Right ventricle myocardium superior (tissue), 1 donor: ENCODE measurements at places on chromosomes 2 and 18.
A peak's percentile ranks its signal among the peaks of the same experiment; 100 is the strongest.

DNA sequence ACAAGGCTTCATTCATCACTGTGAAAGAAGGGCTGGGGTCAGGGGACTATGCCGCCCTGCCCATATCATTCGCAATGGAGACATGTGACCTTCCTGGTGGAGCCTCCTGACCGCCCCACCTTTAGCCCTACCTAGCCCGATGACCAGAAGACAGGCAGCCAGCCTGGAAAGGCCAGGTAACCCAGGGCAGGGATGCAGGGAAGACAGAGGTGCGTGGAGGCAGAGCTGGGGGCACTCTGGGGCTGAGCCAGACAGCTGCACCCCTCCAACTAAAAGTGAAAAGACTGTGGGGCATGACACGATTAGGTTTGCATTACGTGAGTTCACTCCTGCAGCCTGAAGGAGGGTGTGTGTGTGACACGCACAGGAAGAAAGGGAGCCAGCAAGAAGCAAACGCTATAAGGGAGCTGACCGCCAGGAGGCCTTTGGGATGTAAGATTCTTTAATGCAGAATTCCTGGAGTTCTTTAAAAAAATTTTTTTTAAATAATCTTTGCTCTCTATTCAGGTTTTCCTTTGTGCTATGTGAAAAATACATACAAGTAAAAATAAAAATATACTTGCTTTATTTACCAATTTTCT, 3.7 kb upstream of the HES6 start:
- no peak for DNase-seq

DNA sequence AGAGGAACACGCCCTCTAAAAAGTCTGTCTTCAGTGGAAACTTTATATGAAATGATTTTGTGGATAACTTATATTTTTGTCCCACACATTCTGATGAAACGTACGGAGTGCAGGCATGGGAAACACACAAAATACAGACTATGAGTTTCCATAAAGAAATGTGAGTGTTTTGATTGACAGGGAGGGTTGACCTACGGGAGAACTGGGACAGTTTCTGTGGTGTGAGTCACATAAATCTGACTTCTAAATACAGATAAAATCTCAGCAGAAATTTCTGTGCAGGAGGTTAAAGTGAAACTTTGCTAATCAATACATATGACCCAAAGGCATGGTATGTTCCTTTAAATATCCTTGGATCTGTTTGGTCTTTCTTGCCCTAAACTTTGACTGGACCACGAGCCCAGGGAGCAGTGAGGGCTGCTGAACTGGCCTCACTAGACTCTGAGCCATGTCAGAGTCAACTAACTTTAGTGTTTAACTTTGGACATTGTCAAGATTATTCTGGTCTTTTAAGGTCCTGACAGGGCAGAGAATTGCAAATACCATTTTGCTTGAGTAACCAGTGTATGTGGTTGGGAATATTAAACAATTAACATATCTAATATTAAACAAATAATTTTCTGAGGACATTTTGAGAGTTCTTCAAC, 206.9 kb upstream of the LYPD1 start:
- no peak for DNase-seq

DNA sequence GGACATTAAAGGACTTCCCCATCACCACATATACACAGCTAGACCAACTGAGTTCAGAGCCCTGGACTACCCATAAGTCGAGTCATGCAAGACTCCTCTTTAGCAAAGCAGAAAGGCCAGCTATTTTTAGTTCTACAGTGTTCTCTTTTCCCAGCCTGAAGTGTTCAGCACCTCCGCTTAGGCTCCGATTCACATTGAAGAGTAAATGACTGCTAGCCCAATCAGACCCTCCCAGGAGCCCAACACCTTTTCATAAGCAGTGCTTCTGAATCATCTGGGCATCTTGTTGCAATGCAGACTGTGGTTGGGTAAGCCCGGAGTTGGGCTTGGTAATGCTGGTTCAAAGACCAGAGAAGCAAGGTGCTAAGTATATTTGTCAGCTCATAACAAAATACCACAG, 138.6 kb upstream of the MSH6 start:
- DNase-seq: no peak

- DNase-seq: no peak
Observed at GRCh38 chr2:6224267-6224666, 532.1 kb downstream of the SOX11 start.

DNA sequence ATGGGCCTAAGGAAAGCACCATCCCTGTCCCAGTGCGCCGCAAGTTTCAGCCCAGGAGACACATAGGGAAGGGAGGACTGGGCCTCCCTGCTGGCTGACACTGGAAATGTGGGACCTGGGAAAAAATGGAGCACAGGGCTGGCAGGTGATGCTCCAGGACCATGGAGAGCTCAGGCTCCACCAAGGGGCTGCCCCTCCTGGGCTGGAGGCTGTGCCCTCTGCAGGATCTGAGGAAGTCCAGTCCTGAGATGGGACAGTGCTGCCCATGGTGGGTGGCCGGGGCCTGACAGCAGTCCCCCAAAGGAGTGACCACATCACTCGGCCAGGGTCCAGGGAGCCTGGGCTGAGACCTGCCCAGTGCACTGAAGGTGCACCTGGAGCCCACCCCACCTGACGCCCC, 108.6 kb upstream of the TEKT4 start:
- no peak for DNase-seq

- no peak for DNase-seq
Observed at GRCh38 chr2:194550702-194551101, 1106.3 kb upstream of the SLC39A10 start.

DNA sequence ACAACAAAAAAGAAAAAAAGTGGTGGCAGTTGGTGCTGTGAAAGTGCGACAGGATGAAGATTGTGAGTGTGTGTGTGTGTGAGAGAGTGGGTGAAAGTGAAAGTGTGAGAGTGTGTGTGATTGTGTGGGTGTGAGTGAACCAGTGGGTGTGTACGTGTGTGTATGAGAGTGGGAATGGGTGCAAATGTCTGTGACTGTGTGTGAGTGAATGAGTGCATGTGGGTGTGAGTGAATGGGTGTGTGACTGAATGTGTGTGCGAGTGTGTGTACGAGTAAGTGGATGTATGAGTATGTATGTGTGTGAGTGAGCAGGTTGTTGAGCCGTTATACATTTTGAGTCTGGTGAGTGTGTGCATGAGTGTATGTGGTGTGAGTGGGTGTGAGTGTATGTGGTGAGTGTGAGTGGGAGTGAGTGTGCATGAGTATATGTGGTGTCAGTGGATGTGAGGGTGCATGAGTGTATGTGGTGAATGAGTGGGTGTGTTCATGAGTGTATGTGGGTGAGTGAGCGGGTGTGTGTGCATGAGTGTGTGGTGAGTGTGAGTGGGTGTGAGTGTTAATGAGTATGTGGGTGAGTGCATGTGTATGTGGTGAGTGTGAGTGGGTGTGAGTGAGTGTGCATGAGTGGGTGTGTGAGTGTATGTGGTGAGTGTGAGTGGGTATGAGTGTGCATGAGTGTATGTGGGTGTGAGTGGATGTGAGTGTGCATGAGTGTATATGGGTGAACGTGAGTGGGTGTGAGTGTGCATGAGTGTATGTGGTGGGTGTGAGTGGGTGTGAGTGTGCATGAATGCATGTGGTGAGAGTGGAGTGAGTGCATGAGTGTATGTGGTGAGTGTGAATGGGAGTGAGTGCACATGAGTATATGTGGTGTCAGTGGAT, 69.3 kb upstream of the HPCAL1 start:
- peak; percentile 4 for DNase-seq

- DNase-seq: no peak
Observed at GRCh38 chr2:143378996-143379395, 249.8 kb downstream of the ARHGAP15 start.

GRCh38 chr2:127071901-127072328, 35.0 kb downstream of the BIN1 start:
- no peak for DNase-seq

GRCh38 chr2:178521304-178522150, 41.3 kb downstream of the PLEKHA3 start:
- DNase-seq: no peak

- DNase-seq: no peak
Observed at GRCh38 chr2:151063271-151063670, 198.4 kb downstream of the RBM43 start.

DNA sequence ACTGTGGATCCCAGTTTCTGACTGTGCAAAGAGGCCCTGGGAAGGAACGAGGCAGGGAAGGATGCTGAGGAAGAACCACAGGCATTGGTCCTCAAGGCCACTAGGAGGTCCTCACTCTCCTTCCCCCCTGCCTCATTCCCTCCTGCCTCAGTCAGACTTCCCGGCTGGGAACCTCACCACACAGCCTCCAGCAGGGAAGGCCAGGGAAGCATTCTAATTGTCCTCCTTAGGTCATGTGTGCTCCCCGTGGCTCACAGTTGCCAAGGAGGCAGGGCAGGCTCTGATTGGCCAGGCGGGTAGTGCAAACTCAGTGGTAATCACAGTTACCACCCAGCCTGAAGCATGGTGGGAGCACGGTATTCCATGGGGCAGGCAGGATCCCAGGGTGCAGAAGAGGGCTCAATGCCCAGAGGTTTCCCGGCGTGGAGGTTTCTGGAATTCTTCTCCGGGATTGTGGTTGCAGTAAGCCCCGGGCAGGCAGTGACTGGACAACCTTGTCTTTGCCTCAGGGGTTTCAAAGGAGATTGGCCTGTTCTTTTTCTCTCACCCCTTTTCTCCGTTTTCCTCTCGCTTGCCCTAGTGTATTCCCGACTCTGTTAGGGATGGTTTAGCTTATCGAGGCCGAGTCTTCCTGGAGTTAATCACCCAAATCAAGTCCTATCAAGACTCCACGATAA, 27.1 kb downstream of the FER1L5 start:
- no peak for DNase-seq

GRCh38 chr2:120305296-120305695, 40.6 kb upstream of the INHBB start:
- no peak for DNase-seq

DNA sequence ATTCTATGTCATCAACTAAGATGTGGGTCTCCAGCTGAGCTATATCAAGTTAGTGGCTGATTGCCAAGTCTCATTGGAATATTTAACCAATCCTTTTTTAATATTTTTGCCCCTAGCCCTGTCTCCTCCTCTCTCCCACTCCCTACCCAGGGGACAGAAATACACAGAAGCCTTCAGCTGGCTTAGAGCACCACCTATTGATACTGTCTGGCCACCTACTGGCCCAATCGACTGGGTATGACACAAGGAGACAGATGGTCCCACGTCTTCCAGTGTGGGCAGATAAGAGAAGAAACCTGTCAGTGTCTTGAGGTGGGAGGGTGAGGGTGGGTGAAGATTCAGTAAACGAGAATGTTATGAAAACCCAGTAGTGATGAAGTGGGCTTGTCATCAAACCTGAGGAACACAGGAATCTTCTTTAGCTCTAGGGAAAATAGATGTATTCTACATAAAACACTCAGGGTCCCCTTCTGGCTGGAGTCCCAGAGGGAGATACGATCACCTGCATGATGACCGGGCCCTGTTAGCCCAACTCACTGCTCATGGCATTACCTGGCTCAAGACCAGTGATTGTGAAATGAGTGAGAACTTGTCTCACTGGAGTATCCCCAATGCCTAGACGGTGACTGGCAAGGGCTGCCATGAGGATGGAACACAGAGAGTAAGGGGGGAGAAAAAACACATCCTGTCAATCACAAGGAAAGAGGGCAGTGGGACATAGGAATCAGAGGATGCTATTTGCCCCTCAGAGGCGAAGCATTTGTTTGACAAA, 26.7 kb downstream of the POLR1A start:
- DNase-seq: no peak

GRCh38 chr18:58858591-58859468, 5.8 kb upstream of the ZNF532 start:
- no peak for DNase-seq

DNA sequence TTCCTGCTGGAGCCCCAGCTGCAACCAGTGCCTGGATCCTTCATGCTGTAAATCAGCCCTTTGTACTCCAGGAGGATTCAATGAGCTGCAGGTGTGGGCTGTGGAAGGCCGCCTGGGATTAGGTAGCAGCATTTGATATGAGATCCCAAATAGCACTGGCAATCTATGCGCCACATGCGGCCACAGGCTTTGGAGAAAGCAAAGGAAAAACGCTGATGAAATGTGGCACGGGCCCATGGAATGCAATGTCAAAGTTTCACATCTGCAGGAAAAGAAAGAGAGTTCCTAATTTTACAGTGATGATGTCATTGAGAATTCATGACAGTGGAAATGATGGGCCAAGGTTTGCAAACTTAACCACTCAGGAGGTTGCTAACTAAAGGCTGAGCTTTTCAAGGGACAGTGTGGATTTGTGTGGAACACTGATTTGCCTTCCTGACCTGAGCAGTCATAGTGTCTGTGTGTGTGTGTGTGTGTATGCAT, 216.4 kb upstream of the OSR1 start:
- peak; percentile 66 for DNase-seq

GRCh38 chr2:60309336-60309735, 244.1 kb downstream of the BCL11A start:
- no peak for DNase-seq

DNA sequence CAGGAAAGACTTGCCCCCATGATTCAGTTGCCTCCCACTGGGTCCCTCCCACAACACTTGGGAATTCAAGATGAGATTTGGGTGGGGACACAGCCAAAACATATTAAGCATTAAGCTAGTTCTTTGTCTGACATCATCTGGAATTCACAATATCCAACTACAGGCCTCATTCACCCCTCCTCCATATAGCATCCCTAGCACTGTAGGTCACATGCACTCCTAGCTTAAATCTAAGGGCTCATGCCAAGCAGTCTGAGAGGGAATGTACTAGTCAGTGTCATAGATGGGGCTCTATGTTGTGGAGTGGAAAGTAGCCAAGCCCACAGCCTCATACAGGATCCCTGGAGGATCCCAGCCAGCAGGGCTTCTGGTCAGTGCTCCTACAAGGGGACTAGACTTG, 92.1 kb downstream of the IRS1 start:
- DNase-seq: no peak

DNA sequence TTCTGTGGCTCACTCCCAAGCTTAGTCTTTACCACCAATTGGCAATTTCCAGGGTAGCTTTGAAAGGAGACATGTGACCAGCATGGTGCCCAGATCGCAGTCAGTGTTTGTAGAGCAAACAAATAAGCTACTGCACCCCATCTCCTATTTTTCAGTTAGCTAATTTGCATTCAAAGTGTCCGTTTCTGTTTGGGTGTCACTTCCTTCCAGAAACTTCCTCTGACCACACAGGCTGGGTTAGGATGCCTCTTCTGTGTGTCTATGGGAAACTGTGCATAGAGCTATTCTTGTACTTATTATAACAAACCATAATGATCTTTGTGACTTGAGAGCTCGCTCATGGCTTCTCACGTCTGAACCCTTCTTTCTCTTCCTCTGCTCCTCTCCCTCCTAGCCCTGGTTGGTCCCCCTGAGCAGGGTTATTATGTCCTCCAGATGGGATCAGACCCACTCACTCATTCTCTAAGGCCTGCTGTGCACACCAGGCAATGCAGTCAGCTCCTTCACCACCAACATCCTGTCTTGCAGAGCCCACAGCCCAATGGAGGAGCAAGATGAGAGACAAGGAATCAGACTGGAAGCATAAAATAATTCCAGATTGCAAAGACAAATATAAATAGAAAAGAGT, 101.2 kb upstream of the ALK start:
- no peak for DNase-seq
